COR-L47 (cell line): ENCODE measurements at places on chromosomes 16 and 17.

DNA sequence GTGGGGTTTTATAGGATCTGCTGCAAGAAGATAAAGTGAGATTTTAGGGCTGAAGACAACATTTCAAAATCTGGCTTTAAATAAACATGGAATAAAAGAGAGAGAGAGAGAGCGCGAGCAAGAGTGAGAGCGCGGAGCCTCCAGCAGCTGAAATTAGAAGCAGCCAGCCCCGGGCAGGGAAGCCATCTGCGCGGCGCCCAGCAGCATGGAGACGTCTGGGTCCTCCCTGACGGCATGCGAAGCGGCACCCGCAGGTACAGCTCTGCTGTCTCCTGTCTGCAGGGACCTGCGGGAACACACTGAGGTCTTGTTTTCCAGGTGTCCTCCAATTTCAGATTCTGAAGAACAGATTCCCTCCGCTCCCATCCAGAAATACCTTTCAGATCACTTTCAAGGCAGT is 7.9 kb upstream of the BAIAP2 start:
- DNase-seq = no peak

- peak; percentile 56 for DNase-seq
Observed at GRCh38 chr16:54928411-54929089, 2.1 kb upstream of the IRX5 start.

DNA sequence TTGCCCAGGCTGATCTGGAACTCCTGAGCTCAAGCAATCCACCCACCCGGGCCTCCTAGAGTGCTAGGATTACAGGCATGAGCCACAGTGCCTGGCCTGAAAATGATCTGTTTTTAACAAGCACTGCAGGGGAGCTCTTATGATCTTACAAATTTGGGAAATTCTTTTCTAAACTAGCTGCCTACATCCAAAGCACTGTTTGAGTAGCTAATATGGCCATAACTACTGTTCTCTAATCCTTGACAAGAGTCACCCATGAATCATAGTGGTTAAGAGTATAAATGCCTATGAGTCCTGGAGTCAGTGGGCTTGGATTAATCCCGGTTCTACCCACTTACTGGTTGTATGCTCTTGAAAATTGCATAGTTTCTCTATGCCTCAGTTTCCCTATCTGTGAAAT is 1.4 kb upstream of the CPPED1 start:
- no peak for DNase-seq

GRCh38 chr17:77696721-77697460 is 261.6 kb upstream of the TNRC6C start:
- no peak for DNase-seq

DNA sequence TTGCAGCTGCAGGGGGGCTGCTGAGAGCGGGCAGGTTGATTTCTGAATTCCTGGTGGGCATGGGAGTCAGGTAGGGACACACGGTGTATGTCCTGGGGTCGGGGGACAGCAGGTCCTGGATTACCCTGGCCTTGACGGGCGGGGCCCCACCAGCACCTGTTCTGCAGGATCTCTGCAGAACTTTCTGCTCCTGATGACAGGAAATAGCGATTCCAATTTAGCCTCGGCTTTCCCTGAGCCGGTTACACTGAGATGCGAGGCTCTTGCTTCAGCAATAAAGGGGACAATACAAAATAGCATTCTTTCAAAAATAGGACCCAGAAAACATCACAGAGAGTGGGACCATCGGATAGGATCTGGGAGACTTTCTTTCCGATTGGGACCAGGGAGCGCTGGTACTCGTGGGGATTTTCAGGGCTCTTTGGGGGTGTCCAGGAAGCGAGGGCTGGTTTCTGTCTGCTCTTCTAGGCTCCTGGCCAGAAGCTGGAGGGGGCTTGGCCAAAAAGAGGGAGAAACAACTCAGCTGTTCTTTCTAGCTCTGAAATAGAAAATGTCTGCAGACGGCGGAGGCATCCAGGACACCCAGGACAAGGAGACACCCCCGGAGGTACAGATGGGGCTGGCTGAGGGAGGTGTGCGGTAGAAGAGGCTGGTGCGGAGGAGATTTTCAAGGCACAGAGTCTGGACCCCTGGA is 642 bp downstream of the ZNF205 start:
- DNase-seq = no peak

GRCh38 chr17:73681946-73682345 is 37.7 kb upstream of the SDK2 start:
- no peak for DNase-seq

DNA sequence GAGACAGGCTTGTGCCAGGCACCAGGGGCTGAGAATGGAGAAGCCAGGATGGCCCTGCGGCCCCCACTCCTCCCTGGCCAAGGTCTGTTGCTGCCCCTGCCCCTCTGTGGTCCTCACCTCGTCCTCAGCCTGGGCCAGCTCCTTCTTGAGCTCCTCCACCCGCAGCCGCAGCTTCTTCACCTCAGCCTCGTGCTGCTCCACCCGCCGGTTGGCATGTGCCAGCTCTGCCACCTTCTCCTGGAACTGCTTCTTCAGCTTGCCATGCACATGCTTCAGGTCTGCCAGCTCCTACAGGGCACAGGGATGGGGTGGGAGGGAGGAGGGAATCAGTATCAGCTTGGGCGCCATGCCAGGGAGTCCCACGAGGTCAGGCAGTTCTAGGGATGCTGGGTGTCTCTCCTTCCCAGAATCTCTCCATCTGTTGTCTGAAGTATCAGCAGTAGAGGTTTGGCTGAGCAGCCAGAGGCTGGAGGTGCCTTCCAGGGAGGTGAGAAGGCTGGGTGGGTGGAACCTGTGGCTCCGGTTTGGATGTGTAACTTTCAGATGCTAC is 20.1 kb downstream of the CCDC102A start:
- DNase-seq = no peak
